Bronchial epithelial cell (primary cell): ENCODE measurements at places on chromosomes 13 and 19. TPM values are rescaled to one million over a fixed set of nuclear protein-coding genes. Genes with fewer than 3 reads are reported as not detected.
A peak's percentile ranks its signal among the peaks of the same experiment; 100 is the strongest.

The SBK2 gene
- not detected in 2 replicates for total RNA-seq

- no peak for DNase-seq
Observed at GRCh38 chr19:13987101-13987890, 18.8 kb downstream of the RFX1 start.

DNA sequence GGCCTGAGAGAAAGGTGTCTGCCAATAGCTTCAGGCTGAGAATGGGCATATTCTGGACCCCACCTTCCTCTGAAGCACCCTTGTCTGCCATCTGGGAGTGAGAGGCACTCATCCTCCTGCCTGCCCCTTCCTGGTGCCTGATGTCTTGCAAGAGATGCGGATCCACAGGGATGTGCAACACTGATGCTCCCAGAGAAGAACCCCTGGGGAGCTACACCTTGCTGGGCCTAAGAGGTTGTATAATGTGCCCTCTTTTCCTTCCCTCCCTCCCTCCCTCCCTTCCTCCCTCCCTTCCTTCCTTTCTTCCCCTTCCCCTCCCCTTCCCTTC, 34.6 kb downstream of the ADPRHL1 start:
- DNase-seq, result no peak

The GDF15 gene
- 123 and 166 TPM in 2 replicates for total RNA-seq

DNA sequence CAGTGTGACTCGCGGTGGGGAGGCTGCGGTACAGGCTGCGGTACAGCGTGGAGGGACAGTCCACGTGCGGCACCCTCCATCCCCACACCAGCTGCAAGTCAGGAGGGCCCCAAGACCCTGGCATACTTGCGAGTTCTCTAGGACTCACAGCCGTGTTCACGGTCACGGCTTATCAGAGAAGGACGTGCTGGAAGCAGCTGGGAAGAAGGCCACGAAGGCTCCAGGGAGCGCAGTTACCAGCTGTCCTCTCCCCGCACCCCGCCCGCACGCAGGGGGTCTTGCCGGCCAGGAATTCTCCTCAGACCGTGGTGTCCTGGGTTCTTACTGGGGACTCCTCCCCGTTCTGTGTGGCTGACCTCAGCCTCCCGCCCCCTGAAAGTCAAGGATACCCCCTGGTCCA, 6.2 kb downstream of the ZNF444 start:
- no peak for DNase-seq

DNA sequence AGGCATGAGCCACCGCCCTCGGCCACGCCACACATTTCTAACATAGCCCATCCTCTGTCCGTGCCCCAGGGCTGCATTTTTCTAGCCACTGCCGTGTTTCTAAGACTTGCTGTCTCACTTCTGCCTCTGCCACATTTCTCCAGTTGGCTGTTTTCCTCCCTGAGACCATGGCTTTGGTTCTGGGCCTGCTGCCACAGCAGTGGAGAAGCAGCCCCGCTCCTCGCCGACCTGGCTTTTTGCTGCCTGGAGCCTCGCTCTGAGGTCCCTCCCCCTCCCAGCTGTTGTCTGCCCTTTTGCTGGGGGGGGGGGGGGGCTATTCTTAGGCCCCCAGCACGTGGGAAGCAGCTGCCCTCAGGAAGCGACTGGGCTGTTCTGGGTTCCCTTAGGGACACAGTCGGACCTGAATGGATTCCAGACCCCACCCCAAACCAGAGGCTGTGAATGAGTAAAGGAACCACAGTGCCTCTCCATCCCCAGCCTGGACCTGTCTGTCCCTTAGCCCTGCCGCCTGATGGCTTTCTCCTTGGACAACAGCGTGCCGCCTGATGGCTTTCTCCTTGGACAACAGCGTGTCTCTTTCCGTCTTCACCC, 3.3 kb downstream of the GYS1 start:
- no peak for DNase-seq

DNA sequence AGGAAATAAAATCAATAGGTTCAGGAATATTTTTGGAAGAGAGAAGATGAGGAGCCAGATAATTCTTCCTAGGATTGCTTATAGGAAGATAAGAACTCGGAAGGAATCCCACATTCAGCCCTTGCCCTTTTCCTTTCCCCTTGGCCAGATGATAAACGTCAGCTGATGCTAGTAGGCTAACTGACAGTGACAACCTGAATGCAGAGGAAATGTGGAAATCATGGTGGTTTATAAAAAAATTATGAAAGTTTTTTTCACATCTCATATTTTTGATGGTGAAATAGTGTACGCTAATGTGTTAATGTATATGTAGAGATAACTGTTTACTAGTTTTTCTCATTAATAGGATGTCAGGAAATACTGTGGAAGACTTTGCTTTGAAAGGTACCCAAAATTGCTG, 56.9 kb downstream of the EDNRB start:
- no peak for DNase-seq

DNA sequence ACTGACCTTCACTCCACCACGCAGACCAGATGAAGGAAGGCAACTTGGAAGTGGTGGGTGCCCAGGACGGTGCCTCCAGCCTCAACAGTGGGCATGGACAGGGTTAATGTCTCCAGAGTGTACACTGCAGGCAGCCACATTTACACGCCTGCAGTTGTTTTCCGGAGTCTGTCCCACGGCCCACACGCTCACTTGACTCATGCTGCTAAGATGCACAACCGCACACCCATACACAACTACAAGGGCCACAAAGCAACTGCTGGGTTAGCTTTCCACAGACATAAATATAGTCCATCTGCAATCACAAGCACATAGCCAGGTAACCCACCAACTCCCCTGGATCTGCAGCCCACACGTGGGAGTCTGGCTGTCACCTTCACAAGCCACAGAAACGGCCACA, 12.6 kb upstream of the AXL start:
- DNase-seq, result no peak

- peak; percentile 17 for DNase-seq
Observed at GRCh38 chr13:60066226-60066625, 97.5 kb downstream of the DIAPH3 start.

DNA sequence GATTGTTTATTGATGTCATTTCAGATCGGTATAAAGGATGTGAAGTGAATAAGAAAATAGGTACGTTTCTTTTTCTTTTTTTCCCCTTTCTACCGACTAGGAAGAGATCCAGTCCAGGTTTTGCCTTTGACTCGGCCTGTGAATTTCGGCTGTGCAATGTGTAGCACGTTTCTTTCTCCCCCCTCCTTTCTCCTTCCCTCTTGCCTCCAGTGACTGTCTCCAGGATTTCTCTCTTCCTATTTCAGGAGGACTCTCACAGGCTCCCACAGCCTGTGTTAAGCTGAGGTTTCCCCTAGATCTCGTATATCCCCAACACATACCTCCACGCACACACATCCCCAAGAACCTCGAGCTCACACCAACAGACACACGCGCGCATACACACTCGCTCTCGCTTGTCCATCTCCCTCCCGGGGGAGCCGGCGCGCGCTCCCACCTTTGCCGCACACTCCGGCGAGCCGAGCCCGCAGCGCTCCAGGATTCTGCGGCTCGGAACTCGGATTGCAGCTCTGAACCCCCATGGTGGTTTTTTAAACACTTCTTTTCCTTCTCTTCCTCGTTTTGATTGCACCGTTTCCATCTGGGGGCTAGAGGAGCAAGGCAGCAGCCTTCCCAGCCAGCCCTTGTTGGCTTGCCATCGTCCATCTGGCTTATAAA, at the start of gene GPC6:
GPC6 (plus strand) TSS at position 185 of the 657 bp plus-strand sequence.
- peak; percentile 58 for DNase-seq

The C3 gene
- total RNA-seq, result 1.3 and 4.1 TPM in 2 replicates

GRCh38 chr13:59345311-59345710, 818.4 kb downstream of the DIAPH3 start:
- no peak for DNase-seq

DNA sequence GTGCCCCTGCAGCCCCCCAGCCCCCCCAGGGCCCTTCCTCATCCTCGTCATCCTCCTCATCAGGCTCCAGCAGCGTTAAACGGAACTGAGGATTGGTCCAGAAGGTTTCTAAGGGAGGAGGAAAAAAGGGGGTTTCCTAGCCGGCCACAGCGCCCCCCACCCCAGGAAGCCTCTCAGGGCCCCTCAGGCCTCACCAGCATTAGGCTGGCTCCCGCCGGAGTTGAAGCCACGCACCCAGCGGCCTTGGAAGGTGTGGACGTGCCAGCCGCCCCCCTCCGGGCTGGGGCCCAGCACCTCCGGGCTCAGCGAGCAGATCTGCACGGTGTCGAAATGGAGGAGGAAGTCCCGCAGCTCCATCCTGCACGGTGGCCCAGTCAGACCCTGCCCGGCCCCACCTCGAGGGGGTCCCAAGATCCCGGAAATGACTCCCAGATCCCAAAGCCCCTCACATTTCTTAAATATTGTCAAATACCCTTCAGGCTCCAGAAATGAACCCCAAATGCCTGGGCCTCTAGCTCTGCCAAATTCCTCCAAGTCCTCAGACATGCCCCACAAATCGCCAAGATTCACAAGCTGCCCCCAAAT, 6.9 kb downstream of the CAPN12 start:
- DNase-seq, result no peak

GRCh38 chr19:632579-633067, 714 bp downstream of the POLRMT start:
- DNase-seq, result peak; percentile 24

DNA sequence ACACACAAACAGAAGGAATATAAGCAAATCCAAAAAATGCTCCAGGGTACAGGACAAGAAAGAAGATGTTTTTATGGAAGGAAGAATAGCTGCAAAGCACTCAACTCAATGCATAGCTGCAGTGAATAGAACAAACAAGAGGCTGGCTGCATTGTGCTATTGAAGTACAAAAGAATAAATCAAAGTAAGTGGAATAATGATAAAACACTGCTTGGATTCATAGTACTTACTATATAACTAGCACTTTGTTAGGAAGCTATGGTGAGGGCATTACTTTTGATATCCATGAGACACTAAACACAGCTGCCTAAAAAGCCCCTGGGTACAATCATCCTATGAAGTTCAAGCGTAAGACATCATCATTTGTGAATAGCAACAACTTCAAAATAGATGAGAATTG, 350.1 kb downstream of the PCDH9 start:
- DNase-seq, result no peak

- DNase-seq, result no peak
Observed at GRCh38 chr19:49507803-49508494, 4.5 kb upstream of the FCGRT start.

The ZNF835 gene
- total RNA-seq, result under 0.01 TPM in 2 replicates

- DNase-seq, result no peak
Observed at GRCh38 chr19:3193256-3194105, 7.8 kb downstream of the NCLN start.

DNA sequence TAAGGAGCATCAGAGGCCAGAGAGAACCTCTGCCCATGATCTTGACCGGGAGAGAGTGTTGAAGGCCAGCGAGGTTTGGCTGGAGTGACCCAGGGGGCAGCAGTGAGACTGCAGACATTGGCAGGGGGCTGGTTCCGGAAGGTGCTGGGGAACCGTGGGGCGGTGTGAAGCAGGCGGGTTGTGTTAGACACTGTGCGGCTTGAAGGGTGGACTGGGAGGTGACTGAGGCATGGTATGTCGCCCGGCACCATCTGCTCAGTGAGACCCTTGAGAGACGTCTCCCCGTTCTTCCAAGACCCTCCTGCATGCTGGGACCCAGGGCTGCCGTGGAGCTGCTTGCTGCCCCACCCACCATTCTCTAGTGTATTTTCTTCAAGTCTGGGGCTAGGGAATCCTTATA, 24.6 kb downstream of the CARM1 start:
- DNase-seq, result no peak

DNA sequence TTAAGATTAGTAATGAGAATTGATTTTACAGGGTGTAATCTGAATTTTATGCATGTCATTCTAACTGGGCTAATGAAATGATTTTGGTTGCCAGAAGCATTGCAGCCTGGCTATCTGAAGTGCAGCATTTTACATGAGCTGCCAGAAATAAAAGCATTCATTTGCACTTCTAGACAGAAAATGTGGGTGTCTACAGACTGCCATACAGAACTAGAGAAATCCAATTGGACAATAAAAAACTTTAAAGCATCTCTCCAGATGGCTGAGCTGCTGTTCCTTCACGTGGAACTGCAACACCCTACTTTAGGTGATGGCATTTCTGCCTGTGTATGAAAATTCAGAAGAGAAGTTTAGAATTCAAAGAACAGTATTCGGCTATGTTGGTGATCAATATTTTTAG, 450.1 kb upstream of the SLITRK1 start:
- DNase-seq, result no peak

The CRB3 gene
- total RNA-seq, result 49.5 and 90.9 TPM in 2 replicates

DNA sequence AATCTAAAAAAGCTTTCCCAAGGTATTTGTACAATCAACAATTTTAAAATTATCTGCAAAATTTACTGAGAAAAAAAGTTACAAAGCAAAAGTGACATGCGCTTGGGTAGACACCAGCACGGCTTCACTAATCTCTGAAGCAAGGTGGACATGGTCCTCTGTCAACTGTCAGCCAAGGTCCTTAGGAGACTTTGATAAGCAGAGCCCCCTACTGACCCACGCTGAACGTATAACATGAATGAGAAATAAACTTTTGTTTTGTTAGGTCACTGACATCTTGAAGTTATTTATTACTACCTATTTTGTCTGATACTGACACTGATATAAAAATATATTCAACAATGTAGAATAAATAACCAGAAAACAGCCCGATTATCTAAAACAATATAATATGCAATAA, 100.7 kb upstream of the OBI1 start:
- DNase-seq, result no peak

DNA sequence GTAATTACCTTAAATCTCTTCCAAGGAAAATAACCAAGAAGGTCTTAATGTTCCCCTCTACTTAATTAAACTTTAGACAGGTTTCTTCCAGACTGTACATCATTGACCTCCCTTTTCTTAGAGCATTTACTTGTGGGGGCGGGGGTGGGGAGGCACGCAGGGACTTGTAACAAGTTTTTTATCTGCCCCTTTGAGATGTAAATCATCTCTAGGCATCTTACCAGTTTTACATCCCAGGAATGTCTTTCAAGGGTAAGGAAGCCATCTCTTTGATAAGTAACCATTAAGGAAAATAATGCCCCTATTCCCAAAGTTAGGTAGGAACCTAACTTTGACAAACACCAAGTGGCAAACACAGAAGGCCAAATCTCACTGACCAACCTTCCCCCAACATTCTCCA, 528.6 kb downstream of the SUCLA2 start:
- DNase-seq, result no peak

DNA sequence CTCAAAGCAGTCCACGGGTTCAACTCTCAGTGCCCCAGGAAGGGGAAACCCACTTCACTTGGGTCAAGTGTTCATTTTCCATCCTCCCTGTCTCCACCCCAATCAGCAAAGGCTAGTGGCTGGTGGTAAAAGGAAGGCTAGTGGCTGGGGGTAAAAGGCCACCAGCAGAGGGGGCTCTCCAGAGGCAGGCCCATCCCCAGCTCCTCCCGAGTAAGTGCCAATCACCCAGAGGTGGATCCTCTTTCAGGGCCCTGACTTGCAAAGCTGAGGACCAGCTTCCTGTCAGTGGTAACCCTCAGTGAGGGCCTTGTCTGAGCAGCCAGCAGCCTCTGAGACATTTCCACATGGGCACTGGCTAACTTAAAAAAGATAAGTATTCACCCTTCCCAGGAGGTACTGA, 22.0 kb upstream of the TPT1 start:
- DNase-seq, result no peak

The ACER1 gene
- total RNA-seq, result not detected in 2 replicates

- peak; percentile 86 for DNase-seq
Observed at GRCh38 chr19:18762125-18763023, 28.7 kb downstream of the COMP start.

The GNG8 gene
- not detected in 2 replicates for total RNA-seq
